ENCODE measurements at places on chromosomes 13 and 19. TPM values are rescaled to one million over a fixed set of nuclear protein-coding genes. Genes with fewer than 3 reads are reported as not detected.

DNA sequence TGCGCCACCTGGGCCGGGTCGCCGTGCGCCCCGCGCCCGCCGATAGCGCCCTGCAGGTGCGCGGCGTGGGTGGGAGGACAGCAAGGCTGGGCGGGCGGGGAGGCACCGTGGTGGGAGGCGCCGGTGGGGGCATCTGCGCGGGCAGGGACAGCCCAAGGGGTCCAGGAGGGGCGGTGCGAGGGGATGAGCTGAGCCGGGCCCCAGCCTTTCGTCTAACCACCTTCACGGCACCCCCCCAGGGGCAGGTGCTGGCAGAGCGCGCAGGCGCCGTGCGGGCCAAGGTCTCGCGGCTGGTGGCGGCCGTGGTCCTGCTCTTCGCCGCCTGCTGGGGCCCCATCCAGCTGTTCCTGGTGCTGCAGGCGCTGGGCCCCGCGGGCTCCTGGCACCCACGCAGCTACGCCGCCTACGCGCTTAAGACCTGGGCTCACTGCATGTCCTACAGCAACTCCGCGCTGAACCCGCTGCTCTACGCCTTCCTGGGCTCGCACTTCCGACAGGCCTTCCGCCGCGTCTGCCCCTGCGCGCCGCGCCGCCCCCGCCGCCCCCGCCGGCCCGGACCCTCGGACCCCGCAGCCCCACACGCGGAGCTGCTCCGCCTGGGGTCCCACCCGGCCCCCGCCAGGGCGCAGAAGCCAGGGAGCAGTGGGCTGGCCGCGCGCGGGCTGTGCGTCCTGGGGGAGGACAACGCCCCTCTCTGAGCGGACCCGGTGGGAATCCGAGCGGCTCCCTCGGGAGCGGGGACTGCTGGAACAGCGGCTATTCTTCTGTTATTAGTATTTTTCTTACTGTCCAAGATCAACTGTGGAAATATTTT is 3.1 kb downstream of the KISS1R start:
- no peak for DNase-seq

- DNase-seq, result no peak
Observed at GRCh38 chr13:114318624-114319023, 4.3 kb downstream of the CHAMP1 start.

DNA sequence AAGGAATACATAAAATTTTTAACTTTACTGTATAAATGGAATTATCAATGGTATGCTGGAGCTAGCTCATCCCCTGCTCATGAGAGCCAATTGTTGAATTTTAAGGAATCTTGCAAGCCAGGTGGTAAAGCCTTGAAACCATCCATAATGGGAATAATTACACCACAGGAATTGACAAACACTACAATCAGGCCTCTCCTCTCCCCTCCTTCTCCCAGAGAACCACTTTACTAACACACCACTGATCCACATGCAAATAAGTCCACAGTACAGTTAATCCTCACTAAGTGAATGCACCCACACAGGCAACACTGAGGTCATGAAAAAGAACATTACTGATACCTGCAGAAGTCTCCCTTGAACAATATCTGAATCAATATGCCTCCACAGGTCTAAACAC is 140.5 kb downstream of the KLF12 start:
- no peak for DNase-seq

Gene AMH
- total RNA-seq, result 3.1 TPM

DNA sequence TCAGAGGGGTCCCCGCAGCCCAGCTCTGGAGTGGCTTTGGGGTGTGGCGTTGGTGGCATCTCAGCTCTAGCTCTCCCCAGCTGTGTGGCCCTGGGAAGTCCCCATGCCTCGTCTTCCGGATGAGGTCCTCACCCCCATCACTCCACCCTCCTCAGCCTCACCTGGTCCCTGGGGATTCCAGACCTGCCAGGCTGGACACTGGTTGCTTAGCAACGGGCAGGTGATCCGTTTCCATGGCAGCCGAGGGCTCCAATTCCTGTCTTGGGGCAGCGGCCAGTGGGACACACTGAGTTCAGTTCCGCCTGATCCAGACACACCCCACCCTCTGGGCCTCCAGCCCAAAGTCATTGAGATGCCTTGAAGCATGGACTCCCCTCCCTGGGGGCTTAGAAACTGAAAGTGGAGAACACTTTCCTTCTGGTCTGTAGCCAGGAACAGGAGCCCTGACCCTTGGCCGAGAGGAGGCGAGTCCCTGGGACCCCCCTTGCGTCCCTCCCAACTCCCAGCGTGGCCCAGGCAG is 7.7 kb upstream of the MISP start:
- DNase-seq, result no peak

Gene PLK5
- total RNA-seq, result not detected

GRCh38 chr13:93769101-93769500 is 542.5 kb downstream of the GPC6 start:
- no peak for DNase-seq

Measured in umbilical cord (tissue), 2 donors.